ENCODE measurements at places on chromosomes 4 and X.

DNA sequence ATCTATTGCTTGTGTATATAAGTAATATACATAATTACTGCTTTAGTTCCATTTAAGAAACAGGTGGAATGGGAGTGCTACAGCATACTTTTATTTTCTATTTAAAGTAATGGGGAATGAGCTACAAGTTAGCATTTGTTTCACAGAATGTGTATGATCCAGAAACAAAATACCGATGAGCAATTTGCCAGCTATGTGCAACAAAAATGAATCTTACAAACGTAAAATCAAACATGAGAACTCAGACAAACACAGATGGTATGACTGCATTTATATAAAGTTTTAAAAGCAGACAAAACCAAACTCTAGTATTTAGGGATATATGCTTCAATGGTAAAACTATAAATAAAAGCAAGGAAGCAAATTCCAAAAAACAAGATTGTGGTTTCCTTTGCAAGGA, 141.7 kb downstream of the PAPSS1 start:
- no peak for DNase-seq

GRCh38 chrX:70262952-70263567, 3.1 kb upstream of the P2RY4 start:
- DNase-seq, result no peak

DNA sequence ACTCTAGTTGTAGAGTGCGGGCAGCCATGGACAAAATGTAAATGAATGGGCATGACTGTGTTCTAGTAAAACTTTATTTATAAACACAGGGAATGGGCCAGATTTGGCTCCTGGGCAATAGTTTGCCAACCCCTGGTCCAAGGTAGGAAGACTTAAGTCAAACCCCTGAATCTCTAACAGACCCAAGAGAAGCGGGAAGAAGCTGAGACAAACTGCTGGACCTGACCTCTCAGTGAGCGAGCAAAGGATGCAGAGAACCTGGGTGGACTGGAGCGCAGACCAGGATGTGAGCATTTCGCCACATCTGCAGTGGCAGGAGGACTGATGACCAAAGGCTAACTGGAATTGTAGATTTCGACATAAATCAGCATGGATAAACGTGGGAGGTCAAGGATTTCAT, 201.6 kb downstream of the STIM2 start:
- DNase-seq, result no peak

- DNase-seq, result no peak
Observed at GRCh38 chr4:183329954-183330742, 7.9 kb upstream of the CLDN24 start.

DNA sequence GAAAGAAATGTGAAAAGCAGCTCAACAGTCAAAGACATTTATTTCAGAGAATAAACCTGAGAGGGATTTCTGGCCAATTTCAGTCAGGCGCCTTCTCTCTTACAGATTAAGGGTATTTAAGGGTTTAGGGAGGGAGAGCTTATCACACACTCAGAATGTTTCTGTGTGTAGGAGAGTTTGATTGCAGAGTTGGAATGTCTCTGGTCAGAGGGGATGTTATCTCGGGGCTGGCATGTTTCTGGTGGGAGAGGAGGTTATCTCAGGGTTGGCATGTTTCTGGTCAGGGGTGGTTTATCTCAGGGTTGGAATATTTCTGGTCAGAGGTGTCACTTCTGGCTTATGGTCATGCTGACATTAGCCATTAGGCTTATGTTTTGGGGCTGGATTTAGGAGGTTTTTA, 1920.5 kb upstream of the PCDH7 start:
- no peak for DNase-seq

GRCh38 chr4:2767046-2767704, 11.0 kb upstream of the TNIP2 start:
- DNase-seq, result no peak

DNA sequence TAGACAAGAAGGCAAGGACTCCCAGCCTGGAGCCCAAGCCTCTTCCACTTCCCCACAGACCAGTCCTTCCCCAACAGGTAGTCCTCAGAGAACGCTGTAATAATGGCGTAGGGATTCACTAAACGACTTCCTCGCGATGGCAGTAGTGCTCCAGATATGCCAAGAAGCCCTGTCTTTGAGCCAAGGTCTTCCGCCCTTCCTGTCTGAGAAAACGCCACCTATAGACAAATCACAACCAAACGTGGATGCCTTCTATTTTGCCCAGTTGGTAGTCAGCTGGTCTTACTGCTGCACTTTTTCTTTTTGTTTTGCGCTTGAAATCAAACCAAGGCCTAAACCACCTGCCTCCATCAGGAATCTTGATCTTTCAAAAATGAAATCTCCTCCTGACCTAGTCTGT, 203.3 kb downstream of the OR13H1 start:
- DNase-seq, result no peak

DNA sequence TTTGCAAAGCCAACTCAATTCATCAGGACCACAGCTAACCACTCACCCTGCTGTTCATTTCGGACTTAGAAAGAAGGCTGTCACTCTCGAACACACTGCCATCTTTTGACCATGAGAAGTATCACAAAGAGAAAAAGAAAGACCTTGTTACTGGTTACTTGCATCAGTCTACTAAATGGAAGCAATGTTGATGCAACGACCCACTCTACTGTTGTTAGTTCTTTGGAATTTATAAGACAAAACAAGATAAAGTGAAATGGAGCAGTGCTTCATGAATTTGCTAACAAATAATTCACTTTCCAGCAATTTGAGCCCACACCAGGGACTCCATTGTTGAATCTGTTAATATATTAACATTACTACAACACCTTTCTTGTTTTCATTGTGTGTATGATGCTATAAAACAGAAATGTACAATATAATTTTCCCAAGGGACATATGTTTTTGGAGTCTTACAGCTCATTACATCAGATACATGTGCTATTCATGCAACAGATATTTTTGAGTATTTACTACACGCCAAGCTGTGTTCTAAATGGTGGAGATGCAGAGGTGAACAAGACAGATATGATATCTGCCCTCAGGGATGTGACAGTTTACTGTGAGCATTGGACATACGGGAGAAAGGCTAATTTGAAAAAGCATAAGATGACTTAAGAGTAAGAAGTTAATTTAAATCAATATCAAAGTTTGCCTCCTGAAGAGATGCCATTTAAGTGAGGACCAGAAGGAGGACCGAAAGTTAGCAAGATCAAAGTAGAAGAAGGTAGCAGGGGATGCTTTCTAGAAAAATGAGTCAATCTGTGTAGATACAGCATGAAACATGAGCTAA, 87.2 kb downstream of the AREG start:
- DNase-seq, result no peak

DNA sequence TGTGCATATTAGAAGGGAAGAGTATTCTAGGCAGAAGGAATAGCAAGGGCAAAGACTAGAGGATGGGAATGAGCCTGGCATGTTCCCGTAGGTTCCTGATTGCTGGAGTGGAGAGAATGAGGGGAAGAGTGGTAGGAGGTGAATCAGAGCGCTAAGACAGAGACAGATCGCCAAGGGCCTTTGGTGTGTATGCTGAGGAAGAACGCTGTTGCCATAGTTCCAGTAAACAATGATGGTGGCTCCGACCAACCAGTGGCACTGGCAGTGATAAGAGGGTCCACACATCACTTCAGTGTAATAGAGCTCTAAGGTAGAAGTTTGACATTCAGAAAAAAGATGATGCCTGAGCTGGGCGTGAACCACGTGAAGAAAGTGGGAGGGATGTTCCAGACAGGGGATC, 966 bp downstream of the TBC1D25 start:
- DNase-seq, result no peak

DNA sequence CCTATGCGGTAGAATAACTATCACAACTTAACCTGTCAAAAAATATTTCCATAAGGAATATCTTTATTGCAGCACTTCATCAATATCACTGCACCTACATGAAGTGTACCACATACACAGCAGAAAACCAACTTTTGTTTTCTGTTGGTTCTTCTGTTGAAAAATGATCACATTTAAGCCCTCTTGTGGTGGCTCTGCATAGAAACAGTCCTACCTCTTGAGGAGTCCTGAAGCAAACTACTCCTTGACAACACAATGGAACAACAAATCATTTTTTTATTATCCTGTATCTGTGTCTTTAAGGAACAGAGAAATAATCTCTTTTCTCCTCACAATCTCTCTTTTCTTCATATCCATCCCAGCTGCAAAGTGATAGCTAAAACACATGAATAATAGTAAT, 39.8 kb upstream of the ATOH1 start:
- DNase-seq, result no peak

Data from NCI-H524 treated with DMSO at 0.1 percent for 48 hours (cell line).